Activated CD4-positive, alpha-beta T cell treated with anti-CD3 and anti-CD28 coated beads, Interleukin-2, amount 50 U/mL, for 4 hours (primary cell): ENCODE measurements at places on chromosomes 5 and 9.

DNA sequence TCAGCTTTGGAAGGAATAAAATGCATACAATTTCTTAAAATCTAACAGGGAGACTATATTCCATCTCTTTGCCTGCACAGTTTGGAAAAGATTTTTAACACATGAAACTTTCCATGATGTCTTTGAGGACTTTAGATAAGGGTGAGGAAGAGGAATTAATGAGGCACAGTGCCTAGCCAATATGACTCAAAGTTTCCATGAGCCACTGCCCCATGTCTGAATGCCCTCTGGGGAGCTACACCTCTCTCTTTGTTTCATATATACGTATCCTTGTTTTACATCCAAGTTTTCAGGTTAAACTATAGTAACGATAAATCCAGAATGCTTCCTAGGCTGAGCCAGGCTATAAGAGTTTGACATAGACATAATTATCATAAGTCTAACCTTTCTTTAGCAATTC is 349.3 kb upstream of the TLE4 start:
- DNase-seq = no peak

DNA sequence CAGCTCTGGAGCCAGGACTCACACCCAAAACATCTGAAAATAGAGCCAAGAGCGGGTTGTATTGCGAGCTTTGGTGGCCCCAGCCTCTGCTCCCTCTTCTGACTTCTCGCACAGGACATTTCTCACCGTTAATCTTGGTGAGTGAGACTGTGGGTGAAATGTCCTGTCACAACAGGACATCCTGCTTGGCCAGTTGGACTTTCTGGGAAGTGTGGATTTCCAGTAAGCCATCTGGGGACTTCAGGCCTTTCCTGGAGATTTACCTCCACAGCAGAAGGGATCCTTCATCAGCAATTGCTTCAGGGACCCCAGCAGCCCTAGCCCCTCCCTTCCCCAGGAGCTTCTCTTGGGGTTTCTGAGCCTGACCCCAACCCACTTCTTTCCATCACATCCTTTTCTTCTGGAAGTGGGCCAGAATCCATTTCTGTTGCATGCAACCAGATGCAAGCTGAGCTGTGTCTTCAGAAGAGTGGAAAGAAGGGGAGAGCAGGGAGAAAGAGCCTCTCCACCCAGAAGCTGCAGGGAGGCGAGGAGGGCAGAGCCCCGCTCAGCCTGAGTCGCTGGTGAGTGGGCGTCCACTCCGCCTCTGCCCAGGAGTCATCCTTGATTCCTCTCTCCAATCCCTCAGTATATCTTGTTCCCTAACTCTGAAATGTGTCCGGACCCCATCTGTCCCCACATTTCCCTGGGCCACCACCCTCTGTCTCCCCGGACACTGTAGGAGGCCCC is 50.3 kb upstream of the GADD45G start:
- DNase-seq = no peak

DNA sequence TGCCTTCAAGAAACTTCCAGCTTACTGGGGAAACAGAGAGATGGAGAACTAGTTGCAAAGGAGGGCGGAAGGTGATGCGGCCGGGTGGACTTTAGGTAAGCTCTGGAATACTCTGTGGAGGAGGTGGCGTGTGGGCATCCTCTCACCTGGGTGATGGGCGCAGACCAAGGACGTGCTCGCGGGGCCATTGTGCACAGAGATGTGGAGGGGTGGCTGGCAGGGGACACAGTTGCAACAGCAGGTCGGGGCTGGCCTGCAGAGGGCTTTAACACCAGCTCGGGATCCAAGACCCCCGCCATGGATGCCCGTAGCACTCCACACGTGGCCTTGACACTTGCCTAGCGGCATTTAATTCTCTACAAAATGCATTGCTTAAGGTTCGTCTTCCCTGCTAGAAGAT is 26.6 kb downstream of the IER5L start:
- DNase-seq = no peak

DNA sequence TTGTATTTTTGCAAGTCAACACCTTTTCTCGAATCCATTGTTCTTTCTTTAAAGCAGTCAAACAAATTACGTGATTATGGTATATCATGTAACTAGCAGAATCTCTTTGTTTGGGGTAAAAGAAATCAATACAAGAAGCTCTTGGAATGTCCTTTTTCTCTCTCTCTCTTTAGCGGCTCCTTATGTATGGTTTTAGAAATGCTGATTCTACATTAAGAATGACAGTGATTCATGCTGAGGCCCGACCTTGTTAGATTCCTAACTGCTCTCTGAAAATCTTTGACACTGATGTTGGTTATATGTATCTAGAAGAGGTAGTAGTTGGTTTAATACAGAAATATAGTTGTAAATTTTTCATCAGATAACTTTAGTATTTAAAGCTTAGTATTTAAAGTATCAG is 76.4 kb downstream of the SNX24 start:
- no peak for DNase-seq

- DNase-seq = no peak
These were observed 65.8 kb downstream of the NDUFAF2 start for GRCh38 chr5:61010467-61011454.

- no peak for DNase-seq
These were observed 52.6 kb downstream of the MED27 start for GRCh38 chr9:132026932-132027585.

DNA sequence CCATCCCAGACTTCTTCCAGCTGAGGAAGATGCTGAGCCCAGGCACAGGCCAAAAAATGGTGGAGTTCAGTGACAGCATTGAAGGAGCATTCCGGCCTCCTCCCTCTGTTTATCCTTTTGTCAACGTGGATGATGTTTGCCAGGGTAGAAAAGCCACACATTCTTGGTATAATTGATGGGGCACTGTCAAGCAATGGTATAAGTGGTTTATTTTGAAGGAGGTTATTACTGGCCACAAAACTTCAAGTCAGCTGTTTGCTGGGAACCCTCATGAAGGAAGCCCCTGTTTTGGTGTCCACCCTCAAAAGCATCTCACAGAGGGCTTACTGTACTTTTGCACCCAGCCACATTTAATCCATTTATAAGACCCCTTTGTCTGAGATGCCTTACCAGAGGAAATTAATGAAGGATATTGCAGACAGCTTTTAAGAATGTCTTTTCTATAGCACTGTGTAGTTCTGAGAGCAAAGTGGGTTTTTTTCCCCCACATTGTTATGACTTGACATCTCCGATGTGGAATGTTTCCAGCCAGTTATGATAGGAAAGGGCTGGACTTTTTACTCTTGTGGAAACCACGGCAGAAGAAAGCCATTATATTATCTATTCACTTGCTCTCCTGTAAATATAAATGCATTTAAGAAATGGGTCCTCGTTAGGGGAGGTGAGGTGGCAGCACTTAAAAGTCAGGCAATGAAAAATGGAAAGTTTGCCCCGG is 95.5 kb upstream of the SPATA31D4 start:
- no peak for DNase-seq

GRCh38 chr5:176542135-176542595 is 5.0 kb upstream of the RNF44 start:
- DNase-seq = peak; percentile 70

DNA sequence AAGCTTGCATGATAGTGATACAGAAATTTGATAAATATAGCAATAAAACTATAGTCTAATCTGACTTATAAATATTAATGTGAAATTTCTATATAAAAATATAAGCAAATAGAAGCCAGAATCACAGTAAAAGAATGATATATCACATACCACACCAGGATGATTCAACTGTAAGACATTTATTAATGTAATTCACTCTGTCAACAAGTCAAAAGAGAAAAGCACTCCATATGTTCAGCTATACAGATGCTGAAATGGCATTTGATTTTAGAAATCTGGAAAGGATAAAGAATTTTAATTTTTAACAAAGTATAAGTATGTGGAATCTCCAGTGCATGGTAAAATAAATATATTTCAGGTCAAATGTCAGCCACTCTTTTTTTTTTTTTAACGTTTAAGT is 372.4 kb downstream of the KCNN2 start:
- DNase-seq = no peak

DNA sequence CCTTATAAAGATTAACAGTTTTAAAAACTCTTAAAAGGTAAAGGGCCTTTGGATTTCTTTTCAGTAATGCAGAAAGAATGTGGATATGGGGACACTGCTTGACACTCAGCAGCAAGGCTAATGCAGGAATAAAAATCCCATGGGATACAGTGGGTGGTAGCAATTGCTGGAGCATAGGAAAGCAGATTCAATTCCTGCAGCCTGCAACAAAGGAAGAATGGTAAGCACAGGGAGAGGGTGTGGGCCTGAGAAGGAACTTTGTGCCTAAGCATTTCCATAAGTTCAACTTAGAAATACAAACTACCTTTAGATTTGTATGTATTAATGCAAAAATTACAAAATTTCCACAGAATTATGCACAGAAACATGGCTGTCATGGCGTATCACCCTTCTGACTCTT is 65.8 kb upstream of the CDK5RAP2 start:
- no peak for DNase-seq

- DNase-seq = no peak
These were observed 35.5 kb upstream of the CDKN2B start for GRCh38 chr9:22044583-22044982.

DNA sequence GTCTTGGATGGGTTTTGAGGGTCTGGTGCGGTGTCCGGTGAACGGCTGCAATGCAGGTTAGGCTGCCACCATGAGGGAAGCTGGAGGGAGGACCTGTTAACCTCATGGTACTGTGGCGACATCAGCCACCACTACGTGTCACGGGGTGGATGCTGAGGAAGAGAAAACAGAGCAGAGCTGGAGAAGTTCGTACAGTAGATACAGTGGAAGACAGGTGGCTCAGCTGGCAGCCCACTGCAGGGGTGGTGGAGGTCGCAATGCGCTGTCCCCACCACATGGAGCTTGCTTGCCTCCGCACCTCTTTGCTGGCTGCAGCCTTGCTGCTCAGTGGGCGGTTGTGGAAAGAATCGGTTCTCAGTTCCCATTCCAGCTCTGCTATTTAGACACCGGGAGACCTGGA is 2.8 kb downstream of the DCANP1 start:
- DNase-seq = no peak

DNA sequence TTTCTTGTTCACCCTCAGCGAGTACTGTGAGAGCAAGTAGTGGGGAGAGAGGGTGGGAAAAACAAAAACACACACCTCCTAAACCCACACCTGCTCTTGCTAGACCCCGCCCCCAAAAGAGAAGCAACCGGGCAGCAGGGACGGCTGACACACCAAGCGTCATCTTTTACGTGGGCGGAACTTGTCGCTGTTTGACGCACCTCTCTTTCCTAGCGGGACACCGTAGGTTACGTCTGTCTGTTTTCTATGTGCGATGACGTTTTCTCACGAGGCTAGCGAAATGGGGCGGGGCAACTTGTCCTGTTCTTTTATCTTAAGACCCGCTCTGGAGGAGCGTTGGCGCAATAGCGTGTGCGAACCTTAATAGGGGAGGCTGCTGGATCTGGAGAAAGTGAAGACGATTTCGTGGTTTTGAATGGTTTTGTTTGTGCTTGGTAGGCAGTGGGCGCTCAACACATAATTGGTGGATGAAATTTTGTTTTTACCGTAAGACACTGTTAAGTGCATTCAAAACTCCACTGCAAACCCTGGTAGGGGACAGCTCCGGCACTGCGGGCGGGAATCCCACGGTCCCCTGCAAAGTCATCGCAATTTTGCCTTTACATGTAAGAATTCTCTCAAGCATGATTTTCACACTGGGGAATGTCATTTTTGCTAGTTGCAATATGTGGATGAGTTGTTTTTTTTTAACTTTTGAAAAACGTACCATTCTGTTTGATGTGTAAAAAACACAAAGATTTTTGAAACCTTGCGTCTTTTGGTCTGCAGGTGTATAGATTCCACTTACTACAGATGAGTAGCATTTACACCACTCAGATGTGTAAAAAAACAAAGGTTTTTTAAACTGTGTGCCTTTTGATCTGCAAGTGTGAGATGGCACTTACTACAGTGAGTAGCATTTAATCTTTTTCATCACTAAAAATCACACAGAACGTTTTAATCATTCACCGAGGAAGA is 631 bp upstream of the C9orf72 start:
- DNase-seq = peak; percentile 96

GRCh38 chr5:87327998-87328397 is 60.3 kb downstream of the RASA1 start:
- DNase-seq = no peak

DNA sequence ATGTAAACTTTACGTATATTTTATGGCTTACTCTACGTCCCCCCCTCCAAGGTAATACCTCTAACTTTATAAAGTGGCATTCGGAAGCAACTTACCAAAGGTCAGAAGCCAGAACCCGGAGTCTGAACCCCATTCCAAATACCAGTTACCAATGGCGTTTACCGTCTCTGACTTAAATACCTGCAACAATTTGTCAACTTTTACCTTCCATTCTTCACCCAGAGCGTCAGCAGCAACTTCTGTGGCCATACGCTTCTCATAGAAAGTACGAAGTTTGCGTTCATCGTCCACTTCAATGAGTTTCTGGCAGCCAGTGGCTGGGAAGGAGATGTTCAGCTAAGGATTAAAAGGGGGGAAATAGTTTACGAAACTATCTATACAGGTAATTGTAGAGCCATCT is 753 bp downstream of the RPS6 start:
- no peak for DNase-seq

GRCh38 chr5:35129921-35130485 is 82.3 kb upstream of the AGXT2 start:
- DNase-seq = peak; percentile 33

GRCh38 chr9:78821126-78821822 is 524.3 kb downstream of the PSAT1 start:
- DNase-seq = no peak

GRCh38 chr9:85185486-85186217 is 516.1 kb downstream of the NTRK2 start:
- no peak for DNase-seq

- peak; percentile 56 for DNase-seq
These were observed 100.6 kb upstream of the SELENOP start for GRCh38 chr5:42912184-42912798.

- DNase-seq = no peak
These were observed 42.5 kb upstream of the EXOC3 start for GRCh38 chr5:400282-401145.
